ENCODE measurements at places on chromosomes 4 and X.

DNA sequence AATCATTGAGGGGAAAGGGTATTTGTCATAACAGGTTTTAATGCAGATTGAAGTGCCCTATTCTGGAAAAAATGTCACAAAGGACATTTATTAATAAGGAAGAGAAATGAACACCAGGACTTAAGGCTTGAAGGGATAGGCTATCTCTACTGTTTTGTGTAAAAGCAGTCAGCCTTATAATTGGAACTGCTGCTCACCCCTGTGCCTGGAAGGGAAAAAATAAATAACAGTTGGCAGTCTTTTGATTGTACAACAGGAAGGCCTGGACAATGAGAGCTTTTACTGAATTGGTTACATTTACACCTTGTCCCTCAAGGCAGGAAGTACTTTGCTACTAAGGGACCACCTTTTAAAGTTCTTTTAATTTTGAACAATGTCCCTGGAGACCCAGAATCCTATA, 17.8 kb upstream of the MAGED4 start:
- DNase-seq: no peak

- DNase-seq: no peak
Measured at GRCh38 chrX:13151828-13152517, 107.6 kb upstream of the FAM9C start.

DNA sequence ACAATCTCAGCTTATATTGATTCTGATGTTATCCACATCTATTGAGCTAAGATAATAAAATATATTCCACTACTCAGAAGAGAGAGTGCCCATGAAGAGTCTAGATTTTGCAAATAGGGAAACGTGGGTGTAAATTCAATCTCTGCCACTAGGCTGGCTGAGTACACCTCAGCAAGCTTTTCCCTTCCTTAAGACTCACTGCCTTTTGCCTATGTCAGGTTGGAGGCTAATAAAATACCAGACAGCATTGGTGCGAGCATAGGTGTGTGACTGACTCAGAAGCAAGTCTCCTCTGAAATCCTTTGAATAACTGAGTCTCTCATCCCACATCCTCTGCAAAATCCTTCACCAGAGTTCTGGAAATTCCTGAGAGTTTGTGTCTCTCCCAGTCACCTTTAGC, 405.4 kb upstream of the CPEB2 start:
- DNase-seq: no peak

DNA sequence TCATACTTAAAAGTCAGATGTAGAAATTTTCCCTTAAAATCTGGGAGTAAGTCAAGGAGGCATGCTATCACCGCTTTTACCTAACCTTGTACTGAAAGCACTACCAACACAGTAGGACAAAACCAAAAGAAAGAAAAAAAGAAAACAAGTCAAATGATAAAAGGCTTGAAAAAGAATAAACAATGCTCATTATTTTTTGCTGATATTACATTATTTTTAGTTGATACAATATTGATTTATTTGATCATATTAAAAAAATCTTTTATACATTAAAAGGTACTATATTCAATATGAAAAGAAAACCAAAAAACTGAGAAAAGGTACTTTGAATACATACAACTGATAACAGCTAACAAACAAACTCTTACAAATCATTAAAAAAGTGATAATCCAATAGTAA, 164.3 kb downstream of the FAM13A start:
- no peak for DNase-seq

DNA sequence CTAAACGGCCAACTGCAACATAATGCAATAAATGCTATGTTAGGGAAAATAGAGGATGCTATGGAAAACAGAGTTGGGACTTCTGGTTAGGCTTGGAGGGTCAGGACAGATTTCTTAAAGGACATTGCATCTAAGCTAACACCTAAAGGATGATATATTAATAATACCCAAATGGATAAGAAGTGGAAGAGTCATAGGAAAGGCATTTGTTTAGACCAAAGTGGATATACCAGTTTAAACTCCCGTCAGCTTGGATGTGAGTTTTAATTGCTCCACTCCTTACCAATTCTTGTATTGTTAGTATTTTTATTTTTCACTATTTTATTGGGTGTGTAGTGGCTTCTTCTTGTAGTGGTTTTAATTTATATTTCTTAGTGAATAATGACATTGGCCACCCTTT, 93.9 kb downstream of the PTPN13 start:
- DNase-seq: no peak

All from stimulated activated CD4-positive, alpha-beta T cell treated with anti-CD3 and anti-CD28 coated beads, Interleukin-1b, Interleukin-23, amount 100 ng/mL, for 1 hour (primary cell).